Left cardiac atrium (tissue), 4 donors: ENCODE measurements at places on chromosomes 2 and 18. TPM values are rescaled to one million over a fixed set of nuclear protein-coding genes. Genes with fewer than 3 reads are reported as not detected.

The MORN2 gene
- 14.3 TPM for total RNA-seq

GRCh38 chr2:163155279-163155883 lies 316.8 kb upstream of the KCNH7 start:
- no peak for DNase-seq

DNA sequence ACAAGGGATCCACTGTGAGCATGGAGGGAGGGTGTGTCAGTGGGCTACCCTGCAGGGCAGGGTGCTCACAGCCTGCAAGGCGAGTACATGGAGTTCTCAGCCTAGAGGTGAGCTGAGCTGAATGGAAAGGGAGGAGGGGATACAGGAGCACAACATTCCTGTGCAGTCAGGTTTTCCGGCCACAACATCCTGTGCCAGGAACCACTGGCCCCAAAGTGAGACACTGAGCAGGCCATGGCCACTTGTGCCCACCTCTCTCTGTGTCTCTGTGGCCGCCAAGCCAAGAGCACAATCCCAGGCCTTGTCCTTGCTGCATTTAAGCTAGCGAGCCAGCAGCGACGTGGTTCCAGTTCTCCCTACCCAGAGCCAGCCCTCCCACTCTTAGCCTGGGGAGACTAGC lies 6.1 kb downstream of the DOK1 start:
- DNase-seq, result no peak

The GCG gene
- total RNA-seq, result not detected

- no peak for DNase-seq
Observed at GRCh38 chr18:59612381-59612780, 84.8 kb downstream of the CCBE1 start.

DNA sequence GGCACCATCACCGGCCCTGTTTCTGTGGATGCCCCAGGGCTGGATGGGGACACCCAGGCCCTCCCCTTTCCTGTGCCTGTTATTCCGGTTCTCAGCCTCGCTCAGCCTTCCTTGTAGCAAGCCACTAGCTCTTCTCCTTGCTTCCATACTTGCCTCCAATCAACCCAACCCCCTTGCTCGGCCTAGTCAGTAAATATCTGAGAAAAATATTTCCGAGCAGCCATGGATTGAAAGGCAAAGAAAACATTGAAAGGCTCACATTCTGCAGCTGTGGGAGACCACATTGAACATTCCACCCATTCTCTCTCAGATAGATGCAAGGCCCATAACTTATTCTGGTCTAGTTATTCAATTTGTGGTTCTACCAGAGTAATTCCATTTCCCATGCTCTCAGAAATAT lies 114.9 kb downstream of the SPP2 start:
- no peak for DNase-seq

DNA sequence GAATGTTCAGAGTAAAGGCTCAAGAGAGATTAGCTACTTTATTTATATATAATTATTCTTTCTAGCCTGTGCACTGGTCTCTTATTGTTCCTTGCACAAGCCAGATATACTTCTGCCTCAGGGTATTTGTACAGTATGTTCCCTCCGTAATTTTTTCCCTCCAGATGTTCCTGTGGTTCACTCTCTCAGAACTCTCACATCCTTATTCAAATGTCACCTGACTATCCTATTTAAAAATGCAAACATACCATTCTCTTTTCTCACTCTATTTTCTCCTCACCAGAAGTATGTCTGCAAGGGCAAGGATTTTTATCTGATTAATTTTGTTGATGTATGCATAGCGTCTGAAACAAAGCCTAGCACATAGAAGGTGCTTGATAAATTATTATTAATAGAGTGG lies 64.0 kb upstream of the CERS6 start:
- DNase-seq, result no peak

GRCh38 chr2:19607931-19608771 lies 249.7 kb upstream of the OSR1 start:
- DNase-seq, result no peak

GRCh38 chr2:26243470-26244308 lies 743 bp downstream of the HADHA start:
- DNase-seq, result no peak
